HTR-8/SVneo (cell line): ENCODE measurements at places on chromosomes 4 and X.

- DNase-seq = peak; percentile 10
Measured at GRCh38 chr4:28228561-28229491, 1368.2 kb downstream of the STIM2 start.

- DNase-seq = no peak
Measured at GRCh38 chrX:68372665-68373064, 60.6 kb downstream of the OPHN1 start.

- peak; percentile 43 for DNase-seq
Measured at GRCh38 chr4:5460106-5460801, 248.1 kb downstream of the EVC2 start.

GRCh38 chr4:177128306-177128705 is 181.4 kb upstream of the NEIL3 start:
- no peak for DNase-seq

DNA sequence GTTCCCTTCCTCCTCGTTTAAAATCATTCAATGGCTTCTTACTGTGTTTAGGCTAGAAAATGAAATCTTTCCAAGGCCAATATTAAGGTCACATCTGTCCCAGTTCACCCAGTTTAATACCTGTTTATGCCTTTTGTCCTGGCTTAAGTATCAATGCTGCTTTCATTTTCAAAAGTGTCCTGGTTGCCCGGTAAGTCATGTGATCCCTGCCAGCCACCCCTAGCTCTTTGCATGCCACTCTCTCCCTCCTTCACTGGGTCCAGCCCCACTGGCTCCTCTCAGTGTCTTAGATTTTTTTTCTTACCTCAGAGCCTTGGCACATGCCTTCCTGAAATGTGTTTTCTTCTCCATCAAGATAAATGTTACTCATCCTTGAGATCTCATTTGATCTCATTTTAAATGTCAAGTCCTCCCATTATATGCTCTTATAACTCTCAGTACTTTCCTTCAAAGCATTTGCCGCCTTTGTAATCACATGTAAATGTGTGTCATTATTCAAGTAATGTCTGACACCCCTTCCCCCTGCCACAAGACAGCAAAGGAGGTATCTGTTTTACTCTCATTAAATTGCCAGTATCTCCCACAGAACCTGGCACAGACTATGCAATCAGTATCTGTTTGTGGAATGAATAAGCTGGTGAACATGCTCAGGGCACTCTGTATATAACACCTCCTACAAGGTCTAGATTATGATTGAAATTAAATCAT is 472.5 kb upstream of the RPS6KA3 start:
- DNase-seq = no peak

- no peak for DNase-seq
Measured at GRCh38 chr4:128416921-128417320, 129.3 kb upstream of the PGRMC2 start.

- no peak for DNase-seq
Measured at GRCh38 chrX:34655501-34656455, 1.3 kb downstream of the TMEM47 start.

- DNase-seq = no peak
Measured at GRCh38 chr4:7807351-7807921, 132.2 kb downstream of the AFAP1 start.

- DNase-seq = peak; percentile 58
Measured at GRCh38 chrX:24561121-24561520, 86.0 kb downstream of the PCYT1B start.

- no peak for DNase-seq
Measured at GRCh38 chr4:6465955-6466354, 6.5 kb downstream of the PPP2R2C start.

GRCh38 chr4:100428051-100428450 is 89.8 kb downstream of the EMCN start:
- no peak for DNase-seq

DNA sequence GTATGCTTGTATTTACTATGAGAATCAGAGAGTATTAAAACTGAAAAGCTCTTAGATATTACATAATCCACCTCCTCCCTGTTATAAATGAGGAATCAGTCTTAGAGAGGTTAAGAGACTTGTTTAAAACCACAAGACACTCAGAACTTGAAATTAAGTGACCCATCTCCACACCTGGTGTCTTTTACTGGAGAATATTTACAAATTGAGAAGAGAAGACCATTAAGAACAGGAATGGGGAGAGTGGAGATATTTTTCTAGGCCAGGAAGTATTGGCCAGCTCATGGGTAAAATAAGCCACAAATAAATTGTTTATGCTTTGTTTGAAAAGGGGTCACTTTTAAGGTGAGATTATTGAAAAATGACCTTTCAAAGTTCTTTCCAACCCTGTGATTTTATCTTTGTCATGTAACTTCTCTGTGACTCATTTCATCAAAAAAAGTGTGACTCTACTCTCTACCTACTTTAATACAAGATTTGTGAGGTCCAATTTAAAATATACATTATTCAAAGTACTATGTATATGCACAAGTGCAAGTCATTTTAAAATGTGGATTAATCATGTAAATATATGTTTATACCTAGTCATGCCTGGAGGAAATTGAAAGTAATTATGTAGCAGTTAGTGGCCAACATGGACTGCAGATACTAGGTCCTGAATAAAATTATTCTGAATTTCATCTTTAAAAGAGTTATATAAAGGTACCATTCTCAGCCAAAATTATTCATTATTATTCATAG is 15.9 kb upstream of the COX7B2 start:
- no peak for DNase-seq

- no peak for DNase-seq
Measured at GRCh38 chr4:150942539-150942938, 72.5 kb downstream of the LRBA start.

- no peak for DNase-seq
Measured at GRCh38 chr4:36281384-36282106, at the start of gene DTHD1. Gene DTHD1 (plus strand): TSS chr4:36281616. CDS start chr4:36281759, 143 bp downstream.

GRCh38 chrX:54944816-54945215 is 24.2 kb downstream of the TRO start:
- DNase-seq = no peak

GRCh38 chr4:105137121-105137875 is 9.4 kb upstream of the TET2 start:
- no peak for DNase-seq

DNA sequence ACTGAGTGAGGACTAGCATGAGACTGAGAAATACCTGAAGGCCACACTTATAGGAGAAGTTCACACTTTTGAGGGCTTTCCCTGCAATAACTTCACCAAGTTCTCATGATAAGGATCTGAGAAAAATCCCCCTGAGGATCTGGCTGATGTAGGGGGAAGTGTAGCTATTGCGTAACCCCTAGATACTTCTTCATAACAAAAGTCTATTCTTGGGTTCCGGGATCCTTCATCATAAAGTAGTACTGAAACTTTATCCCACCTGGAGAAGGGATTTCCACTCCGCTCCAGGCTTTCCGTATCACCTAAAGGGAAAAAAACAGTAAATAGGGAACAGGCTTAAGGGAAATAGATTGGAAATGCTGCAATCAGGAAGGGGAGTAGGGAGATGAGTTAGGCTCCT is 13.3 kb downstream of the USP27X start:
- DNase-seq = no peak

- DNase-seq = no peak
Measured at GRCh38 chr4:122604146-122604545, 16.7 kb downstream of the IL21 start.

DNA sequence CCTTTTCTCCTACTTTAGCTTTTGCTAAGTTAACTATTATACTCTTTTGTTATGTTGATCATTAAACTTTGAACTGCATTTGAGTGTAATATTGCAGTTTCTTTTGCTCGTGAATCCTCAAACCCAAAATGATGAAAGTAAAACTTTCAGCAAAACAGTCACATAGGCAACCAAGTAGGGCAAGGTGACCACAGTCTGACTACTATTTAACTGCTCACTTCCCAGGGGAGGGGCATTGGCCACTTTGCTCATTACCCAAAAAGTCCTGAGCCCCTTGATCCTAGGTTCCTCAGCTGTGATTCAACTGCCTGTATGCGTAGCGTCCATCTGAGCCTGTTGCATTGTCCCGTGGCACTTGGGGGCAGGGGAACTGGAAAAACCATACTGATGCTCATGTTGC is 17.0 kb downstream of the RBMX2 start:
- no peak for DNase-seq

DNA sequence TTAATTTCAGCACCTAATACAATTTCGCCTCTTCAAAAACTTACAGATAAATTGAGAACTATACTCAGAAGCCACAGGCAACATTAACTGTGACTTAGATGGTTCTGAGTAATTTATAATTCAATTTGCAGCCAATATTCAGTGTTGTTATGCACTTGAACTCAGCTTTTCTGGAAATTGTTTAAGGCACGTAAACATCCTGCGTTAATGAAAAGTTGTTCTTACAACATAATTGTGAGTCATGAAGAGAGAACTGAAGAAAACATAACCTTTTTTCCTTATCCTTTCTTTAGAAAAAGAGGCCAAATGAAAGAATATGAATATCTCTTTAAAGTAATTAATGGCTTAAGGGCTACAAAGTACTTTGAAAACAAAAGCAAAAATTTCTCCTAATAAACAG is 16.6 kb upstream of the H2AZ1 start:
- DNase-seq = no peak
